Stimulated activated CD8-positive, alpha-beta memory T cell treated with anti-CD3 and anti-CD28 coated beads, Interleukin-2, amount 100 ng/mL, for 1 hour (primary cell): ENCODE measurements at places on chromosomes 13 and 19.

DNA sequence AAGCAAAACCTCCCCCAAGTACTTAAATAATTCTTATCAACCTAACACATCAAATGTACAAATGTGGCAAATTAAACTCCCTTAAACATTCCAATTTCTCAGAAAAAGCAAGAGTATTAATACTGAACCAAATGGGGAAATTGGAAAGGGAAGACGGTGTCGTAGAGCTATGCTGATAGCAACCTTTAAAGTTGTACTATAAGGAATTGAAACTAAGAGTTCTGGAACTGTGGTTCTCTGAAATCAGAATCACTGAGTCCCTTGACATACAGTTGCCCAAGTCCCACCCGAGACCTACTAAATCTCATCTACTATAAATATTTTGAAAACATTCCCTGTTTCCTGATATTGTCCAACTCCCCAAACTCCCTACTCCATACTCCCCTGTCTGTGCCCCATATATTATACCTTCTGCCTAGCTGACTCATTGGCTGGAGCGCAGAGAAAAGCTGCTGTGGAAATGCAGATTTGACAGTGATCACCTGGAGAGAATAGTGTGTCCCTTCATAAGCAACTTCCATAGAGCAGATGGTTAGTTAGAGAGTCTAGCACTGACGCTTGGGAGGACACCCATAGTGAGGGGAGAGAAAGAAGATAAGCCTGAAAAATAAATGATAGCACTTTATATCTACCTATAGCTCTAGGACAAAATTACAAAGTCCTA, 51.4 kb upstream of the ITM2B start:
- DNase-seq: no peak

- DNase-seq: no peak
These were observed 17.0 kb upstream of the PIK3R2 start for GRCh38 chr19:18135712-18136584.

DNA sequence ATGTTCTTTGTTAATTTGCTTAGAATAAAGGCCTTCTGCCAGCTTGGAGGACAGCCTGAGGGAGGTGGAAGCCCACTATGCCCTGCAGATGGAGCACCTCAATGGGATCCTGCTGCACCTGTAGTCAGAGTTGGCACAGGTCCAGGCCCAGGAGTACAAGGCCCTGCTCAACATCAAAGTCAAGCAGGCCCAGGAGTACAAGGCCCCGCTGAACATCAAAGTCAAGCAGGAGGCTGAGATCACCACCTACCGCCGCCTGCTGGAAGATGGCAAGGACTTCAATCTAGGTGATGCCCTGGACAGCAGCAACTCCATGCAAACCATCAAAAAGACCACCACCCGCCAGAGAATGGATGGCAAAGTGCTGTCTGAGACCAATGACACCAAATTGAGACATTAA, 41.7 kb downstream of the ZNF85 start:
- DNase-seq: no peak

GRCh38 chr13:40273253-40274025, 393.0 kb downstream of the FOXO1 start:
- DNase-seq: no peak

- DNase-seq: no peak
These were observed 2293.3 kb downstream of the PCDH9 start for GRCh38 chr13:64936879-64937278.

GRCh38 chr13:100584896-100585295, 3.7 kb downstream of the GGACT start:
- no peak for DNase-seq

DNA sequence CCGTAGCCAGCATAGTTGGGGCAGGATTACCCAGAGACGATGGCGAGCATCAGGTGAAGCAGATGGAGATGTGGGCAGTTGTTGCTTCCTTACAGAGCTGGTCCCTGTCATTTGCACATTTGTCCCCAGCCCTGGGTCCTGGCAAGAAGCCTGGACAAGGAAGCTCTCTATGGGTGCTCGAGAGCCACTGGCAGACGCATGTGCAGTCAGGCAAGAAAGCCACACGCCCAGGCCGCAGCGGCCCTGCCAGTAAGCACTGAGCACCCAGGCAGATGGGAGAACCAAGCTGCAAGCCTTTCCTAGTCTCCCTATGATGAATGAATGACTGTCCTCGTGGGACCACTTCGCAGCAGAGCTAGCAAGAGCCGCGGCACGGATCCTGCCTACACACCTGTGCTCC, 182.8 kb downstream of the FOXO1 start:
- no peak for DNase-seq

DNA sequence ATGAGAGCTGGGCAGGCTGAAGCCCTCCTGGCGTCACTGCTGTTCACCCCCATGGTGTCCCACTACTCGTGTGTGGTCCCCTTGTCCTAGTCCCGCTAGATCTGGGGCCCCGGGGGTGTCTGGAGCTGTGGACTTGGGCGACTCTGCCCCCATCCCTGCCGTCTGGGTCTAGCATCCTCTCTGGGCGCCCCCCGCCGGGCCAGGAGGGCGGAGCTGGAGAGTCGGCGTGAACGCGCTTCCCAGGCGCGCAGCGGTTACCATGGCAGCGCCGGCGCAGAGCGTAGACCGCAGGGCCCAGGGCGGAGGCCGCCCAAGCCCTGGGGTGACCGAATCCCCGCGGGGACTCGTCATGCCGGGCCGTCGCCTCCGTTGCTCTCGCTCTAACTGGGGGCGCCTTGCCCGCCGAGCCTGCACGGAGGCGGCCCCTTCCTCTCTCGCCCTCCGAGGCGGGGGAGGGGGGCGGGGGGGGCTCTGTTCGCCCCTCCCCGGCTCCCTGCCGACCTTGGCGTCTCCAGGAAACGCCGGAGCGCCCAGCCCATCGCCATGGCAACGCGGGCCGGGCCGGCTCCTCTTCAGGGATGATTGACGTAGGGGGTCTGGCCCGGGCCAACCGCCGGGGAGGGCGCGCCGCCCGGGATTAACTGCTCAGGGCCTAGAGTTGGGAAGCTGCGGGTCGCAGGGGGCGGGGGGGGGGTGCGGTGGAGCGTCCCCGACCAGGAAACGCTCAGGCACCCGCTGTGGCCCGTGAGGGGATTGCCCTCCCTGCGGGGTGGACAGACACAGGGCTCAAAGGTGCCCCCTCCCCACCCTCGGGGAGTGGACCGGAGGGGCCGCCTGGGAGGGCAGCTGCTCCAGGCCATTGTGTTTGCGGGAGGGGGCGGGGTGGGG, 8.9 kb downstream of the ISYNA1 start:
- peak; percentile 74 for DNase-seq

DNA sequence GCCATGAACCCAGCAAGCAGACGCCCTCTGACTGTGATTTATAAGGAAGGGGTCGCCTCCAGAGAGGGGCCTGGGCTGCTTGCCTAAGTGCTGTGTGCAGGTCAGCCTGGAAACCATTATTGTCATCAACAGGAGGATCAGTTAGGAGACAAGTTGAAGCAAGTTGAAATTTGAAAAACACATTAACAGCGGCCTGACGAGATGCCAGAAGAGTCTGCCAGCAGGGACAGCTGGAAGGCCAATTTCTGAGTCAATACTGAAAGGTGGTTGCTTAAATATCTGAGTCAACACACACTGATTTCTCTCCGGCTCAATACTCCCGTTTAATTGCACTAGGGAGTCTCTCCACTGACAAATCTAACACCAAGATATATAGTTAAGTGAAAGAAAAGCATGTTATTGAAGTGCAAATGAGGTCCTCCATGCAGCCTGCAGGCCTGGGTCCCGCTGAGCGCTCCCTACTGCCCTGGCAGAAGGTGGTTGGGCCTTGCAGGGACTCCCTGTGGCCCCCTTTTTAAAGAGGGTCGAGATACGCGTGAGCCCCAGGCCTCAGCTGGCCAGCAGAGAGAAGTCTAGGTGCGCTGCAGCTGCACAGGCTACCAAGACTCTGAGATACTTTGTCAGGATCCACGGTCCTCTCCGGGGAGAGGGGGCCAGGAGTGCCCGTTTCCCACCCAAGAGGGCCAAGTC, 91.1 kb downstream of the RNASEH2B start:
- DNase-seq: no peak

- DNase-seq: no peak
These were observed 3.8 kb downstream of the LILRA4 start for GRCh38 chr19:54335164-54335563.

DNA sequence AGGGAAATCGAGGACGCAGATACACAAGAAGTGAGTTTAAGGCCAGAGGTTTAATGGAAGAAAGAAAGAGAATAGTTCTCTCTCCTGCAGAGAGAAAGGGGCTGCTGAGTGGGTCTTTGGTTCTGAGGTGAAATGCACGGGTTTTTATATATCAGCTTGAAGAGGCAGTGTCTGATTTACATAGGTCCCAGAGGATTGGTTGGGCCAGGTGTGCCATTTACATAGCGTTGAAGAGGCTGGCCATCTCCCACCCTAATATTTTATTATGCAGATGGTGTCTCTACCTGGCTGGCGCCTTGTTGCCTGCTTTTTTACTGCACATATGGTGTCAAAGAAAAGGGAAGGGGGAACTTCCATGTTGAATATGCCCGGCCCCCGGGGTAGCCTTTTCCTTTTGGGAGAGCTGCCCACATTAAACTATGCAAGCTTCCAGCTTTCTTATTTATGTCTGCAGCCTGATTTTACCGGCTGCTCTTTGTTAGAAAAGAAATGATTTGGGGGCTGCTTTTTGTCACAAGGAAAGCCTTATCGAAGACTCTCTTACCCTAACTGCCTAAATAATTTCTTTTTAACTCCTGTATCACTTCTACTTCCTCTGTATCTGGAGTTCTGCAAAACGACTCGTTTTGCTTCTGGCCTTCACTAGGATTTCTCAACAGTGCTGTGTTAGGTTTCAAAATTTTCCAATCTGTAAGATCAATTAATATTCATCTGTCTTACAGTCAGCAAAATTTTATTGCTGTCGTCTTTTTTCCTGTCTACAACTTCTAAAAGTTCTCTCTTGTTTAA, 268.5 kb downstream of the B3GLCT start:
- DNase-seq: no peak

- DNase-seq: no peak
These were observed 93.2 kb downstream of the LHFPL6 start for GRCh38 chr13:39509616-39510315.

- no peak for DNase-seq
These were observed 735.9 kb upstream of the PCDH9 start for GRCh38 chr13:67966065-67966464.

GRCh38 chr19:46404753-46405468, 8.5 kb downstream of the CCDC8 start:
- no peak for DNase-seq

- no peak for DNase-seq
These were observed 968.8 kb downstream of the TUBA3C start for GRCh38 chr13:18212873-18213272.

GRCh38 chr19:49653466-49653806, 11.4 kb downstream of the SCAF1 start:
- DNase-seq: no peak

GRCh38 chr13:37277435-37278144, 172.1 kb upstream of the CSNK1A1L start:
- DNase-seq: no peak

DNA sequence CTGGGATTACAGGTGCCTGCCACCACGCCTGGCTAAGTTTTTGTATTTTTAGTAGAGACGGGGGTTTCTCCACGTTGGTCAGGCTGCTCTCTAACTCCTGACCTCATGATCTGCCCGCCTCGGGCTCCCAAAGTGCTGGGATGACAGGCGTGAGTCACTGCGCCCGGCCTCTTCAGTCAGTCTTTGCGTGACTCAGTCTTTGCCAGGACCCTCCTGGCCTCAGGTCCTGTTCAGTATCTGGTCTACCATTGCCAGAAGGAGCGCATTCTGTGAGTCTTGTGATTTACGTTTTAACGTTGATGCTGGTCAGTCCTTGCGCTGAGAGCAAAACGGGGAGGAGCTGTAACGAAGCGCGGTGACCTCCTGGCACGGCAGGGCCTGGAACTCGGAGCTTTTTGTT, 7.6 kb upstream of the HMG20B start:
- no peak for DNase-seq

DNA sequence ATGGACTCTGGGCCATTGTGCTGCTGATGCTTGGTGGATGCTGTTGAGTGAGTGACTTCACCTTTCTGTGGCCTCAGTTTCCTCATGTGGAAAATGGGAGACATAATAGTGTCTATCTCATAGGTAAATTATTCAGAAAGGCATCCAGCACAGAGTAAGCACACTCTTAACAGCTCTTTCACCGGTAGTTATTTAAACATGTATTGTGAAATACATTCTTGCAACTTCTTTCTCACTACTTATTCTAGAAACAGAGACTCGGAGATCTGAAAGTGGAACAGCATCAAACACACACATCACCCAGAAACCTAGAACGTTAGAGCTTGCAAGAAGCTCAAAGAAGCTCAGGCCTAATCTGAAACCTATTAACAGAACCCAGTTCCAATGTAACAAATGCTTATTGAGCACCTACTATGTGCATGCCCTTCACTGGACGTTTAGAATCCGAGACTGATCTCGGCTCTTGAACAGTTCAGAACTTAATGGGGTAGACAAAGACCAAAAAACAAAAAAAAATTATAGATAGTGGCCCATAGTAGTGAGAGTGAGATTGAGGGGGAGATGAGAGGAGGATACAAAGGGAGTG, 4.1 kb downstream of the ZSWIM9 start:
- no peak for DNase-seq

DNA sequence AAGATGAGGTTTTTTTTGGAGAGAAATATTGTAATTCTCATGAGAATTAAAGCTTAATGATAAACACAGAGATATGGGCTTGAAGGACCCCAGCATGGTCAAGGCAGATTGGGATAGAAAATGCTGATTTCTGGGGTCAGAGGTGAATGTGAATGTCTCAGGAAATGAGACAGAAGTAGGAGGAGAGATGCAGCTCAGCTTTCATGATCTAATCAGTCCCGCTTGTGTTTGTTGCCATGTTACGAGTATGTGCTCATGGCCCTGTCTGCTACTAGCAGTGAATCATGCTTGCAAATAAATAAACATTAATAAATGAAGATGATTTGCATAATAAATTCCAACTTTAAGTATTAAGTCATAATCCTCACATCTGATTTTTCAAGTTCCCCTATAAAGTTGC, 23.0 kb upstream of the NDFIP2 start:
- no peak for DNase-seq

- no peak for DNase-seq
These were observed 13.0 kb downstream of the NTN5 start for GRCh38 chr19:48659768-48660167.

DNA sequence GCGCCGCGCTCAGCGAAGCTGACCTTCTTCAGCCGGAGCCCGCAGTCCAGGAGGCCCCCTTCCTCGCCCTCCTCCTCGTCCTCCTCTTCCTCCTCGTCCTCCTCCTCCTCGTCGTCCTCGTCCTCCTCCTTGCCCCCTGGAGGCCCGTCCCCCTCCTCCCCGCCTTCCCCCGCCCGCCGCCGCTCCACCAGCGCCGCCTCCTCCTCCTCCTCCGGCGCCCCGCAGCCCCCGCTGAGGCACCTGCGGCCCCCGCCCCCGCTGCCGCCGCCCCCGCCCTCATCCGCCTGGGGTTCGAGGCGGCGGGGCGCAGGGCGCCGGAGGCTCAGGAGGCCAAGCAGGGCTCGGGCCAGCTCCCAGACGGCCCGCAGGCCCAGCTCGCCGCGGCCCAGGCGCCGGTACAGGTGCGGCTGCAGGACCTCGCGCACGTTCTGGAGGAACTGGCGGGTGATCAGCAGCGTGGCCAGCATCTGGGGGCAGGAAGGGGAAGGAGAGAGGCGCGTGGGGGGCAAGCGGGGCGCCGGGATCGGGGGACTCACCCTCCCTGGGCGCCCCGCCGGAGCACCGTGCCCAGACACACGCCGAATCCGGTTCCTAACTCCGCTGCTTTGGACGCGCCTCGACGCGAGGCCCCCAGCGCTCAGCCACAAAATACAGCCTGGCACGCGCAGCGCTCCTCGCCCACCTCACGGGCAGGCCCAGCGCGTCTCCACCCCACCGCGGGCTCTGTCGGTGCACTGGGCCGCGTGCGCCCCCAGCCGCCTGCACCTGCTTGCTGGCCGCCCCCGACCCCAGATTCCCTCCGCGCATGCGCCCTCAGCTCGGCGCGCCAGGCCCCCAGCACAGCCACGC, 5.9 kb downstream of the ANO8 start:
- no peak for DNase-seq
